Head of caudate nucleus (tissue), 42 donors: ENCODE measurements at places on chromosomes 16 and 17.
A peak's percentile ranks its signal among the peaks of the same experiment; 100 is the strongest.

DNA sequence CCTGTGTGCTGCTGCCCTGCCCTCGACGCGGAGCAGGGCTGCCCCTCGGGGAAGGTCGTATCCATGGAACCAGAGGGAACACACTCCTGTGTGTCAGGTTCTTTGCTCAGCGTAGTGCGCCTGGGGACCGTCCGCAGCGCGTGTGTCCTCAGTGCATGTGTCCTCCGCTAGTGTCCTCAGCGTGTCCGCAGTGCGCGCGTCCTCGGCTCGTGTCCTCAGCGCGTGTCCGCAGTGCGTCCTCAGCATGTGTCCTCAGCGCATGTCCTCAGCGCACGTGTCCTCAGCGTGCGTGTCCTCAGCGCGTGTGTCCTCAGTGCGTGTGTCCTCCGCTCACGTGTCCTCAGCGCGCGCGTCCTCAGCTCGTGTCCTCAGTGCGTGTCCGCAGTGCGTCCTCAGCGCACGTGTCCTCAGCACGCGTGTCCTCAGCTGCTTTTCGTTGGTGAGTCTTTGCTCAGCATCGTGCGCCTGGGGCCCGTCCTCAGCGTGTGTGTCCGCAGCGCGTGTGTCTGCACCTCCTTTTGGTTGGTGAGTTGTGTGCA lies 59.2 kb upstream of the ZNF750 start:
- no peak for DNase-seq

GRCh38 chr17:28950752-28951427 lies 428 bp downstream of the PHF12 start:
- DNase-seq, result no peak

- no peak for DNase-seq
Measured at GRCh38 chr16:617855-618254, 12.9 kb upstream of the WFIKKN1 start.

GRCh38 chr16:24721830-24722238 lies 7.6 kb upstream of the TNRC6A start:
- DNase-seq, result no peak

- DNase-seq, result no peak
Measured at GRCh38 chr17:67178555-67178954, 66.4 kb downstream of the HELZ start.

DNA sequence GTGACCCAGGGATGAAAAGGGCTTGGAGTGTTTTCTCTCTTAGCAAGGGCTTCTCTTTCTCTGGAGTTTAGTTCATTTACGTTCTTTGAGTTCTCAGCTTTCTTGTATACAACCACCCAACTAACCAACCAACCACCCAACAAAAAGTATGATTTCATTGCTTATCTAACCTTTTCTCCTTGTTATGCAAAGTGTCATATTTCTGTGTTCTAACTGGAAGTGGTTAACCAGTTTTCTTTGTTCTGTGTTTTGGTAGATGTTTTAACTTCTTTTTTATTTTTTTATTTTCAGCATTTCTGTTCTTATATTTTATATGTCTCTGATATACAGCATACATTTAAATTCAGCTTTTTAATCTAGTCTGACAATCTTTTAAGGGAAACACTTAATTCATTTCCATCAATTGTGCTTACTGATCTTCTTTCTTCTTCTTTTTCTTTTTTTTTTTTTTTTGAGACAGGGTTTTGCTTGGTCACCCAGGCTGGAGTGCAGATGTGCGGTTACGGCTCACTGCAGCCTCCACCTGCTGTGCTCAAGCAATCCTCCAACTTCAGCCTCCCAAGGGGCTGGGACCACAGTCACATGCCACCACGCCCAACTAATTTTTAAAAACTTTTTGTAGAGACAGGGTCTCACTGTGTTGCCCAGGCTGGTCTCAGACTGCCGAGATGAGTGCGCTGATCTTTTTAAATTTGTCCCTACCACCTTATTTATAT lies 29.6 kb downstream of the NLK start:
- no peak for DNase-seq

DNA sequence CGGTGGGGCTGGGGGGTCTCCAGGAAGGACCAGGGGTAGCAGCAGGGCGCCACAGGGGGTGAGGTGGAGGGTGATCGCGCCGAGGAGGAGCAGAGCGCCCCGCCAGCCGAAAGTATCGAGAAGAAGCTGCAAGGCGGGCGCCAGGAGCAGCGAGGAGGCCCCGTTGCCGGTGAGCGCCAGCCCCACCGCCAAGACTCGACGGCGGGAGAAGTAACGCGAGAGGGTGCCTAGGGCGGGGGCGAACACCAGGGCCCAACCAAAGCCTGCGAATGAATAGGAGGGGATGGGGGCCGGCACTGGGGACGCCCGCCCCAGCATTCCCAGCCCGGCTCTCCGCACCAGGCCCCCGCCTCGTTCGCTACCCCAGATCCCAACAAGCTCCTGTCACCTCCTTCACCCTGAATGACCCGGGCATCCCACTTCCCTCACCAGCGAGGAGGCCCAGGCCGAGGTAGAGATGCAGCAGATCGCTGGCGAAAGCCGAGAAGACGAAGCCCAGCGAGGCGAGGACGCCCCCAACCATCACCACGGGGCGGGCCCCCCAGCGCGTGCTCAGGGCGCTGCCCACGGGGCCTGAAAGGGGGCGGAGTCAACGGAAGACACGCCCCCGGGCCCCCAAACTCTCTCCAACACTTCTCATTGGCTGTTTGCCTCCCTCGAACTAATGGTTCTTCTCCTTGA lies 1.3 kb downstream of the SLC16A11 start:
- no peak for DNase-seq

DNA sequence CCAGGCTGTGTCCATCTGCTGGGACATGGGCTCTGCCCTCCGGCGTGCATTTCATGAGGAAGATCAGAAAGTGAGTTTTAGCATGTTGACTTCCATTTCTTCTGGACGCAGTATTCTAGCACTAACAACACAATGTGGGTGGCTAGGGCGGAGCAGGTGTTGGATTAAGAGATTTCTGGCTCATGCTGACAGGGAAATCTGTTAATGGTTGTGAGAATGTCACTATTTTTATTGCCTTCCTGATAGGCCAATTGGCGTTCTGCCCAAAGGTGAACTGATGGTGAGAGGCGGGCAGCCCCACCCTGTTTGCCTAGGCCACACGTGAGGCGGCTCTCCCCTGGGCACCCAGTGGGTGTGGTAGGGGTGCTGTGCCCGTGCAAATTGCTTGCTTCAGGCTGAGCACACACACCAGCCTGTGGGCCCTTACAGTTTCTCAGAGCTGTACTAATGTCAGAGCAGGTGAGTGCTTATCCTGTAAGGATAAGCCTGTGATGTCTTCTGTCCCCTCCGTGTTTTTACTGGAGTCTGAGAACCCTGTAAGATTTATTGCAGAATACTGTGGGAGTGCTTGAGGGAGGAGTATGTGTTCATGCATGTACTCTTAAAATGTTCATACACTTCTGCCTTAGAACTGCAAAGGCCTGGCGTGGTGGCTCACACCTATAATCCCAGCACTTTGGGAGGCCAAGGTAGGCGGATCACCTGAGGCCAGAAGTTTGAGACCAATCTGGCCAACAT lies 30.9 kb downstream of the PGS1 start:
- no peak for DNase-seq

GRCh38 chr16:85466304-85466700 lies 146.8 kb upstream of the GSE1 start:
- no peak for DNase-seq

GRCh38 chr16:86227801-86228200 lies 282.5 kb upstream of the FOXF1 start:
- DNase-seq, result no peak

GRCh38 chr16:75007443-75007842 lies 8.6 kb downstream of the ZNRF1 start:
- no peak for DNase-seq

- no peak for DNase-seq
Measured at GRCh38 chr16:72112906-72113615, 19.4 kb downstream of the DHX38 start.

GRCh38 chr17:55635253-55635914 lies 87.3 kb downstream of the TMEM100 start:
- DNase-seq, result no peak

DNA sequence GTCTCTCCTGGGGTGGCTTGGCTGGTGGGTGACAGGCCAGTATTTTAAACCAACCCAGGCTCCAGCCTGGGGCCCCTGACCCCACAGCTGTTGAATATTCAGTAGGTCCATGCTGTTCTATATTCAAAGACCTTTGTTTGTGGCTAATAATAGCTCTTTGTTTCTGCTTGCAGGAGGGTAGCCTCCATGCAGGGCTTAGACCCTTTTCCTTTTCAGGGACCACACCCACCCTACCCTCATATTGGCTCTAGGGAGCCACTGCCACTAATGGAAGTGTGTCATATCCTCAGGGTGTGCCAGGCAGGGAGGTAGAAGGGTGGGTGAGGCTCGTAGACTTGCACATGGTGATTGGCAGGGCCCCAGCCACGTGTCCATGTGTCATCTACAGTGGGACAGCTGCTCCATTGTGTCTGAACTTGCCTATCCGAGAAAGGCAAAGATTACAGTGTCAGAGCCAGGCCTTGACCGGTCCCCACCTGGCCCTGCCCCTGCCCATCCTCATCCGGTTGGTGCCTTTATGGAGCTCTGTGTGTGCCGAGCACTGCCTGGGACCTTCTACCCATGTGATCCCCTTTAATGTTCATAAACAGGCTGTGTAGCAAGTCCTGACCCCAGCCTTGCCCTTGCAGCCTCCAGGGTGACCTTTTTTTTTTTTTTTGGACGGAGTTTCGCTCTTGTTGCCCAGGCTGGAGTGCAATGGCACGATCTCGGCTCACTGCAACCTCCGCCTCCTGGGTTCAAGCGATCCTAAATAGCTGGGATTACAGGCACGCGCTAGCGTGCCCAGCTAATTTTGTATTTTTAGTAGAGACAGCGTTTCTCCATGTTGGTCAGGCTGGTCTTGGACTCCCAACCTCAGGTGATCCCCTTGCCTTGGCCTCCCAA lies 22.1 kb downstream of the TMC7 start:
- DNase-seq, result peak; percentile 95

- no peak for DNase-seq
Measured at GRCh38 chr16:4390266-4391260, 18.9 kb downstream of the VASN start.

- no peak for DNase-seq
Measured at GRCh38 chr17:81837641-81838040, 2.8 kb upstream of the PPP1R27 start.

GRCh38 chr17:79441356-79442160 lies 169.3 kb downstream of the RBFOX3 start:
- no peak for DNase-seq

DNA sequence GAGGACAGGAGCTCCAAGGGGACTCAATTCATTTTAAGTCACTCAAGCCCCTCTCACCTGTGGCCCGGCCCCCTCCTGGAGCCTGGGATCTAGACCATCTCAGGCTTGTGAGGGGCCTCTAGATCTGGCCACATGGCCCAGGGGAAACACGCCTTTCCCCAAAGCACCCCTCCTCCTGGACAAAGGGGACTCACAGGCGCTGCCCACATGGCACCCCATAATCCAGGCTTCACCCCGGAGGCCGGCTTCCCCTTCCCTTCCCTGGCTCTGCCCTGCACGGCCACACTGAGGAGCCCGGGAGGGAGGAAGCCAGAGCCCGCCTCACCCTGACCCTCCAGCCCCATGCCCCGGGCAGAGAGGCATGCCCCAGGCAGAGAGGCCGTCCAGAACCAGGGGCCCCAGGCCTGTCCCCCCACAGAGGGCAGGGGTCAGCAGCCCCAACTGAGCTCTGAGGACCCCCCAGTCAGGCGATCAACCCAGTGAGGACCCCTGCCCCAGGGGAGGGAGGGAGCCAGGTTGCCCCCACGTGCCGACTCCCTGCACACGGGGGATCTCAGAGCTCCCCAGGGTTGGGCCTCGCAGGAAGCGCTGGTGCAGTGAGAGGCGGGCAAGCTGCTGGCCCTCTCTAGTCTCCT lies 10.9 kb downstream of the HS3ST6 start:
- DNase-seq, result no peak

DNA sequence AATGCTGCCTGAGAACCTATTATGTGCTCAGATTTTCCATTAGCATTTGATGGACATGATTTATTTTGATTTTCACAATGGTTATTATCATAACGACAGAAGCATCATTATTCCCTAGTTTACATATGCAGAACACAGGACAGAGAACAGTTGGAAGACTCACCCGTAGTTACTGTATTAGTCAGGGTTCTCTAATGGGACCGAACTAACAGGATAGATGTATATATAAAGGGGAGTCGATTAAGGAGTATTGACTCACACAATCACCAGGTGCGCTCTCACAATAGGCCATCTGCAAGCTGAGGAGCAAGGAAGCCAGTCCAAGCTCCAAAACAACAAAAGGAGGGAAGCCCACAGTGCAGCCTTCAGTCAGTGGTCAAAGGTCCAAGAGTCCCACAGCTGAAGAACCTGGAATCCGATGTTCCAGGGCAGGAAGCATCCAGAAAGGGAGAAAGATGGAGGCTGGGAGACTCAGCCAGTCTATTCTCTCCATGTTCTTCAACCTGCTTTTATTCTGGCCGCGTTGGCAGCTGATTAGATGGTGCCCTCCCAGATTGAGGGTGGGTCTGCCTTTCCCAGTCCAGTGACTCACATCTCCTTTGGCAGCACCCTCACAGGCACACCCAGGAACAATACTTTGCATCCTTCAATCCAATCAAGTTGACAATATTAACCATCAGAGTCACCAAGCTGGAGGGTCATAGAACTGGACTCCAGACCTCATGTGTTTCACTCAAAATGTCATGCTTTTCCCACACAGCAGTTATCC lies 92.7 kb upstream of the XYLT1 start:
- DNase-seq, result no peak

DNA sequence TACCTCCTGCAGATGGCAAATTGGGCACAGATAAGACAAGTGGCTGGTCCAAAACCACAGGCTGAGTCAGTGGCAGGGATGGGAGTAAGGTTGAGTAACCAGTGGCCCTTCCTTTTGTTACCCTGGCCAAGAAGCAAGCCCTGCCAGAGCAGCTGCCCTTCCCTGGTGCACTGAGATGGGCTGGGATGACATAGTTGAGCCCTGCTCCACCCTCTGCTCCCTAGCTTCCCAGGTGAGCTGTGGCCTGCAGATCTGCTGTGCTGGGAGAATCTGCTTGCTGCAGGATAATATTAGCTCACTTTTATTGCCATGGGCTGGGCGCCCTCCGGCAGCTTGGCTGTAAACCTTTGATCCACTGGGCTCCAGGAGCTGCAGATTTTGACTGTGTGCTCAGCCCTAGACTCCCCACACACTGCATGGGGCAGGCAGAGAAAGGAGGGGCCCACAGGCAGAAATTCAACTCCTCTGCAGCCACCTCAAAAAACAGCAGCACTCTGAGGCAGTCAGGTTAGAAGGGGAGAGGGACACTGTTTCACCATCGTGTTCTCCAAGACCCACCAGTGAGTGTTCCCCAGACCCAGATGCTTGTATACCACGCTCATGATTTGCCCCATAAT lies 101.8 kb downstream of the CBLN1 start:
- no peak for DNase-seq
